MCF 10A (cell line): ENCODE measurements at places on chromosomes 1 and 21.

- peaks cover 11% of the 10 kb centered on the region for H3K4me1 ChIP-seq
- no peak overlapping the region for H3K4me3 ChIP-seq
- no peak for DNase-seq
- no peak overlapping the region for H3K27ac ChIP-seq
- H3K27me3 ChIP-seq: peaks cover 11% of the 10 kb centered on the region
Observed at GRCh38 chr1:101293461-101294051, 56.7 kb downstream of the S1PR1 start.

GRCh38 chr1:27405074-27405473 is 12.7 kb downstream of the GPR3 start:
- no peak overlapping the region for H3K4me3 ChIP-seq
- H3K4me1 ChIP-seq: peaks cover 6% of the 10 kb centered on the region
- DNase-seq: no peak
- no peaks in the 10 kb centered on the region for H3K27me3 ChIP-seq

GRCh38 chr1:92367496-92367895 is 68.6 kb downstream of the RPAP2 start:
- no peaks in the 10 kb centered on the region for H3K27me3 ChIP-seq
- no peaks in the 10 kb centered on the region for H3K4me1 ChIP-seq
- H3K36me3 ChIP-seq: peaks cover 7% of the 10 kb centered on the region
- H3K4me3 ChIP-seq: no peak overlapping the region

GRCh38 chr1:4655674-4656532 is 1.5 kb downstream of the AJAP1 start:
- peak; percentile 75 for DNase-seq
- H3K4me1 ChIP-seq: no peaks in the 10 kb centered on the region
- H3K27ac ChIP-seq: no peak overlapping the region
- H3K36me3 ChIP-seq: peaks cover 5% of the 10 kb centered on the region
- H3K4me3 ChIP-seq: no peak overlapping the region

- H3K36me3 ChIP-seq: no peaks in the 10 kb centered on the region
- peaks cover 31% of the 10 kb centered on the region for H3K4me1 ChIP-seq
- no peak overlapping the region for H3K27ac ChIP-seq
- DNase-seq: peak; percentile 88
- no peak overlapping the region for H3K4me3 ChIP-seq
- H3K27me3 ChIP-seq: peaks cover 10% of the 10 kb centered on the region
Observed at GRCh38 chr21:25837533-25838265, 102.9 kb downstream of the GABPA start.

DNA sequence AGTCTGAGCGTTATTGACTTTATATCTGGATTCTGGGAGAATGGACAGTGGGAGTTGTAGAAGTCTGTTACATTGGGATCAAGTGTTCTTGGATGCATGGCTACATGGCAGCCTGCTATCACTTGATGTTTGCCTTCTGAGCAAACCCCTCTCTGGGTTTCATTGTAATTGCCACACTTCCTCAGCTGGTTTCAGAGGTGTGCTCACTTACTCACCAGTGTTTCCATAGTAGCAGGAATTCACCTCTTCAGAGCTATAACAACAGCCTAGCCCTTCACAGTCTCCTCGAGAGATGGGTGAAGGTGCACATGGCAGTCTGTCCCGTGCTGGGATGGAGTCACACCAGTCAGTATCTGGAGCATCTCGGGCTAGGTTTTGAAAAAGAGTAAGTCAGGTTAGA is 2.6 kb downstream of the ZP4 start:
- no peaks in the 10 kb centered on the region for H3K27me3 ChIP-seq
- H3K4me3 ChIP-seq: no peak overlapping the region
- peak overlapping the region; percentile 11 for H3K27ac ChIP-seq
- DNase-seq: peak; percentile 38

DNA sequence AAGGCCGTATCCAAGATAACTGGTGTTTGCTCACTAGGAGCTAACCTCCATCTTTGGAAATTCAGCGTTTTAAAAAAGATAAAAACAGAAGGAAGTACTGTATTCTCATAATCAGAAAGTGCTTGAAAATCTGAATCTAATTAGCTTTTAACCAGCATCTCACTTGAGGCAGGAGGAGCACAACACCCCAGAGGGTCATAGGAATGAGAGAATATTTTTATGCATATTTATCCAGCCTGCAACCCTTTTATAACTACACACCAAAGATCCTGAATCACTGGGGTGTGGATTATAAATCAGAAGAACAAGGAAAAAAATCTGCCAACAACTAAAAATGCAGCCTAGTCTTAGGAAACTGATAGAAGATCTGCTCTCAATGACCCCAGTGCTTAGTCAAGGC is 68.0 kb upstream of the PTCH2 start:
- H3K4me1 ChIP-seq: no peaks in the 10 kb centered on the region
- no peak for DNase-seq
- H3K27me3 ChIP-seq: no peaks in the 10 kb centered on the region
- peaks cover 7% of the 10 kb centered on the region for H3K36me3 ChIP-seq

DNA sequence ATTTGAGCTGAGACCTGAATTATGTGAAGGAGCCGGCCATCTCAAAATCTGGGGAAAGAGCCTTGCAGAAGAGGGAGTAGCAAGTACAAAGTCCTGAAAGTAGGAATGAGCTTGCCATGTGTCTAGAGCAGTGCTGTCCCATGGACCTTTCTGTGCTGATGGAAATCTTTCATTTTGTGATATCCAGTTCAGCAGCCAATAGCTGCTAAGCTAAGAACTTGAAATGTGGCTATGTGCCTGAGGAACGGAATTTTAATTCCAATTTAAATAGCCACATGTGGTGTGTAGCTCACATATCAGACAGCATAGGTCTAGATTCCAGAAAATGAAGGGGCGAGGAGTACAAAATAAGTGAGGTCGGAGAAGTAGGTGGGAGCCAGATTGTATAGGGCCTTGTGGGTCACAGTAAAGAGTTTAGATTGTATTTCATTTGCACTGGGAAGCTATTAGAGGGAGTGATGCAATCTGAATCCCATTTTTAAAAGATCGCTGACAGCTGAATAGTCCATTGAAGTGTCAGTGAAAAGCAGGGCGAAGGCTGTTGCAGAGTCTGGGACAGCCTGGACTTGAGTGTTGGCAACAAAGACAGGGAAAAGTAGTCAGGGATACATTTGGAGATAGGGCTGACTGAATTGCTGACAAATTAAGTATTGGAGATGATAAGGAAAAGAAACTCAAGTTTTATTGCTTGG is 80.3 kb downstream of the TMEM200B start:
- peak overlapping the region; percentile 18 for H3K27ac ChIP-seq
- H3K27me3 ChIP-seq: no peaks in the 10 kb centered on the region
- peaks cover 27% of the 10 kb centered on the region for H3K36me3 ChIP-seq
- H3K4me1 ChIP-seq: no peaks in the 10 kb centered on the region
- H3K4me3 ChIP-seq: no peak overlapping the region
- DNase-seq: no peak

- H3K27me3 ChIP-seq: no peaks in the 10 kb centered on the region
- H3K4me3 ChIP-seq: no peak overlapping the region
- peaks cover 7% of the 10 kb centered on the region for H3K4me1 ChIP-seq
- H3K27ac ChIP-seq: no peak overlapping the region
- DNase-seq: no peak
Observed at GRCh38 chr1:207649210-207649753, 4.3 kb downstream of the CR1L start.

DNA sequence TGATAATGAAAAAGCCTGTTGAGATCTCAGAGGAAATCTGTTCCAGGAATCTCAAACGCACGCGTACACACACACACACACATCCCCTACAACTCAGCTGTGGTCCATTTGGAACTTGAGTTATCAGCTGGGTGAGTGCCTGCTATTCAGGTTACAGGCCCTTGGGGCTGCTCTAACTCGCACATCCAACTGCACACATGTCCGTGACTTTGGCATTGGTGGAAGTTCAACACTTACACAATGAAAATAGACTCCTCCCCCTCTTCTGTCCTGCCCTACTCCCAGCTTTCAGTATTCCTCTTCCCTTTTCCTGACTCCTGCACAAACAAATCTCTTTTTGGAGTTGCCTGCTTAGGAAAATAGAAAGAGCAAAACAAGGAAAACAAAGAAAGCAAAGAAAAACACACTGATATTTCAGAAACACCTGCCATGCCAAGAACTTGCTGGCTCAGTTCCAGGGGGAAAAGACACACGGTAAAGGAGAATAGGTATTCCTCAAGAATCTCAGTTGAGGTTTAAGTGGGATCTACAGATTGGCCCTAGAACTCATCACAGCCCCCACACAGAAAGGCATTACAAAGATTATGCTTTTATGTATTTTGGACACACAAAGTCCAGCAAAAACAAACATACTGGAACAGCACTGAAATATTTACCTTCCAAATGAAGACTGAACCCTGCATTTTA is 140.9 kb downstream of the TGFBR3 start:
- DNase-seq: peak; percentile 40
- no peaks in the 10 kb centered on the region for H3K27me3 ChIP-seq
- H3K4me3 ChIP-seq: no peak overlapping the region

DNA sequence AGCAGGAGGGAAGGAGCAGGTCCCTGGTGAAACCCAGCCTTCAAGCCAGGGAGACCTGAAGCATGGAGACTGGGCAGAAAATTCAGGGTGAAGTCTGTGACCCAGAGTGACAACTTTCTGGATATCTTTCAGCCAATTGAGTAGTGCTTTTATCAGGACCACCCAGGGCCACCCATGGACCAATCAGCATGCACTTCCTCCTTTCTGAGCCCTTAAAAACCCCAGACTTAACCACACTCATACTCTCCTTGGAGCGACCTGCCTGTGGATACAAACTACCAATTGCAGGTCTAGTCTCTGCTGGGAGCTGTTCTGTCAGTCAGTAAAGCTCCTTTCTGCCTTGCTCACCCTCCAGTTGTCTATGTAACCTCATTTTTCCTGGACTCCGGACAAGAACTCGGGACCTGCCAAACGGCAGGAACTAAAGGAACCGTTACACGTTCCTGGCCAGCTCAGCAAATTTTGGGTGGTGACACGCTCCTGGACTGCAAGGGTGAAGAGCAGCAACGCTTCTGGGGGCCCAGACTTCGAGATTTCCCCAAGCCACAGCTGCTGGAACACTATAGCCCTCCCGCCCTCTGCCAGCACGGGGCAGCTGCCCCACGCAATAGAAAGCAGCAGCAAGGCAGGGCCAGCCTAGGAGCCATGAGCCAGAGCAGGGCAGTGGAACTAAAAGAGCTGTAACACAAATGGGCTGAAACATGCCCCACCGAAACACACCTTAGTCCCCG is 1183.4 kb downstream of the AMY1C start:
- no peak overlapping the region for H3K27ac ChIP-seq
- H3K4me3 ChIP-seq: no peak overlapping the region
- H3K36me3 ChIP-seq: no peaks in the 10 kb centered on the region

DNA sequence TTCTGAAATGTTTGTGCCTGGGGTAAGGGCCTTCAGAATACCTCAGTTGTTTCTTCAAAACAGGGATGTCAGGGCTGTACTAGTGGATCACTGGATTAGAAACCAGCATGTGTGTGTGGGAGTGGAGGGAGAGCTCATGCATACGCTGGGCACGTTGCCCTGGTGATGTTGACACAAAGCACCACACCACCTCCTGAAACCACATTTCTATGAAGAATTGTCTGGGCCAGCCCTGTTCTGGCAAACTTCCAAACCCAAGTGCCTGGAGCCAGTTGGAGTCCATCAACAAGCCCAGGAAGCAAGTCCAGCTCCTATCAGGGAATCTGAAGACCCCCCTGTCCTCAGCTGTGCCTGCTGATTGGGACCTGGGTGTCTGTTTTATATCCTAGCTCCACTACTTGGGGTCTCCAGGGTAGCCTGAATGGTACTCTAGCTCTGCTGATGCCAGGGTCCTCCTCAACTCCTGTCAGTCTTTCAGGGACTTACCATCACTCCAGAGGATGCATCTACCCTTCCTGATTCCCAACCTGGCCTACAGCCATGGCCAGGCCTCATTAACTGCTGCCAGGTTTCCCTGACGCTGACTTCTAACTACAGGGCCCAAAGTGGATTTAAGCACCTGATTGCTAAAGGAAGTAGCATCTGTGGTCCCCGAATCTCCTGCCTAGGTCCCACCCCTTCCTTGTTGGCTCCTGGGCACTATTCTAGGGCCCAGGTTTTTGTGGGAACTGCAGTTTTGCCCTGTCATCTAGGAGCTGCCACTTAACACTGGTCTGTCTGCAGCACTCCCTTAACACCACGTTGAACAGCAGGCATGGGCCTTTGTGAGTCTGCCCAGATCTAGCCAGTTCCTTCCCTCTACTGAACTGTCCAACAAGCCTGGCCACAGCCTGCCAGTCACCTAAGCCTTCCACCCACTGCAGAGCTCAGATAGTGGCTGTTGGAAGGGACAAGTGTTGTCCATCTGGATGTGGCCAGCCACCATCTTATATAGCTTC is 45.5 kb downstream of the LPAR3 start:
- no peaks in the 10 kb centered on the region for H3K36me3 ChIP-seq
- H3K27me3 ChIP-seq: no peaks in the 10 kb centered on the region
- peak; percentile 99 for DNase-seq
- H3K4me3 ChIP-seq: peak overlapping the region; percentile 29
- peaks cover 44% of the 10 kb centered on the region for H3K4me1 ChIP-seq

DNA sequence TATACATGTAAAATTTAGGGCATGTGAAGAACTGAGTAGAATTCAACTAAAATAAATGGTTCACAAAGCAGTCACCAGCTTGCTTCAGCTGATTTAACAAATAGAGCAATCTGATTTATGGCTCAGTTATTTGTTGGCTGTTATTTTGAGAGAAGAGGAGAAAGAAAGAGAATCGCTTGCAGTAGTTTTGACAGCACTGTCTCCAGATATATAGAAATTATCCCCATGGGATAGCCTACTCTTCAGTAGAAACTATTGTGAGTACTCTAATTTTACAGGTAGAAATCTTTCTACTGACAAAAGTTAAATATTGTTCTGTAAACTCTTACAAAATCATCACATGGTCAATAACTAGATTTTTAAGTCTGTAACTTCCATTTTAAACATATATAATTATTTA is 1098.2 kb downstream of the MRPL39 start:
- H3K4me1 ChIP-seq: no peaks in the 10 kb centered on the region
- H3K27me3 ChIP-seq: no peaks in the 10 kb centered on the region
- no peak overlapping the region for H3K27ac ChIP-seq
- H3K4me3 ChIP-seq: no peak overlapping the region
- no peak for DNase-seq

DNA sequence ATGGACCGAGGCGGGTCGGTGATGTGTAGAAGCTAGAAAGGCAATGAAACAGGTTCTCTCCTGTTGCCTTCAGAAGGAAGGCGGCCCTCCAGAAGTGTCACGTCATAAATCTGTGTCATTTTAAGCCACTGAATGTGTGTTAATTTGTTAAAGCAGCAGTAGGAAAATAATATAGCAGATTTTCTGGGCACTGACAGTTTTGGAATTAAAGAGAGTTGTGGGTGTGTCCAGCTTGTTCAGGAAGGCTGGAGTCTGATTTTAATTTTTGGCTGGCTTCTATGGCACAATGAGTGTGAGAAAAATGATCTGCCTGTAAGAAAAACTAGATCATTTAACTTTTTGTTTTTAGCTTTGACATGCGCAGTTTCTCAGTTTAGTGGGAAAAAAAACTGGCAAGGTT is 177.3 kb downstream of the EDEM3 start:
- no peak for DNase-seq
- no peaks in the 10 kb centered on the region for H3K4me1 ChIP-seq
- peak overlapping the region; percentile 5 for H3K27ac ChIP-seq
- peaks cover 6% of the 10 kb centered on the region for H3K36me3 ChIP-seq
- no peaks in the 10 kb centered on the region for H3K27me3 ChIP-seq
- H3K4me3 ChIP-seq: no peak overlapping the region
